ENCODE measurements at places on chromosomes 3 and 15.

DNA sequence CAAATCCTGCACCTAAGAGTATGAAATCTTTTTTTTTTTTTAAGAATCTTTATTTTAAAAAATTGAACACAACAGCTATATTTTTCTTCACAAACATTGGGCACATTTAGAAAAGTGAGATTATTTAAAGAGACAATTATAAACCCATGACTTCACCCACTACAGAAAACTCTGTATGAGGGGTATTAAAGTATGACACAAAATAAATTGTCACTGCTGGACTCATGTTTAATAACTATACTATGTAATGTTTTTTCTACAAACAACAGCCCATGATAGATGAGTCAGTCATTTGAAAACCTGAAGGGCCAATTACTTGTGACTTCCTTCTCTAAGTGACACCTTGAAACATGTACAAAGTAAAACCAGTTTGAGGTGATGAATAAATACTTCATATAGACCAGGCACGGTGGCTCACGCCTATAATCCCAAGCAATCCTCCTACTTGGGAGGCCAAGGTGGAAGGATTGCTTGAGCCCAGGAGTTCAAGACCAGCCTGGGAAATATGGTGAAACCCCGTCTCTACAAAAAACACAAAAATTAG lies 36.0 kb downstream of the AQR start:
- no peak for DNase-seq

- no peak for DNase-seq
These were observed 3.0 kb upstream of the SPG11 start for GRCh38 chr15:44666210-44667038.

GRCh38 chr3:10867384-10867783 lies 51.4 kb downstream of the SLC6A11 start:
- no peak for DNase-seq

- no peak for DNase-seq
These were observed 293.6 kb upstream of the ICE2 start for GRCh38 chr15:60772395-60773120.

GRCh38 chr3:194844046-194844445 lies 158.4 kb downstream of the FAM43A start:
- DNase-seq = no peak

DNA sequence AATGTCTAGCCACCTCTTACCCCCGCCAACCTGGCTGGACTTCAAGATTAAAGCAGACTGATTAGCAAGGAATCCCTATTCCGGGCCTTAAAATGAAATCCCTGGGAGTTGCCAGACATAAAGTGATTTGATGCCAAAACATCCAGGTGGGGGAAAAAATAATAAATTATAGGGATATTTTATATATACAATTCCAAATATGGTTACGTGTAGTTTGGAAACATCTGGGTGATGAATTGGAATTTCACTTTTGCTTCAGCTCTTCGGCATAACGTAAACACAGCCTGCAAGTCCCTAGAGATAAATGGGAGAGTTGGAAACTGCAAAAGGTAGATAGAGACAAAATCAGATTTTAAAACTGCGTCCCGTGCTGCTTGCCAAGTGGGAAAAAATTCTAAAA lies 545.5 kb upstream of the MDFIC2 start:
- no peak for DNase-seq

DNA sequence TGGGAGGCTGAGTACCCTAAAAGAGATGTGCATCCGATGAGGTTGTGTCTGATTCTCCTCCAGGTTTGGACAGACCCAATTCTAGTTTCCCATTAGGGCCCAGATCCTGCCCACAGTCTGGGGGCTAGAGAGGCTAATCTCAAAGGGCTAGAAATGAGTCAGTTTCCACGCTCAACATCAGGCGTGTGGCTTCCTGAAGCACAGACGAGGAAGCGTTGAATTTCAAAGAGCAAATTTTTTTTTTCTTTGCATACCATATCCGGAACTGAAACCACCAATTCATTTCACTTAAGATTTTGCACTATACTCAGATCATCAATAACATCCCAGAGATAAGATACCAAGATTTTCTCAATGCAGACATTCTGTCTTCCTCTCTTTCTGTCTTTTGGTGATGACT lies 173.8 kb upstream of the BCL6 start:
- peak; percentile 26 for DNase-seq

GRCh38 chr3:172241405-172241804 lies 202.0 kb downstream of the FNDC3B start:
- DNase-seq = no peak

GRCh38 chr3:155377847-155378246 lies 84.4 kb upstream of the STRIT1 start:
- no peak for DNase-seq

GRCh38 chr3:197417911-197418618 lies 119.7 kb upstream of the DLG1 start:
- DNase-seq = no peak

- DNase-seq = no peak
These were observed 18.8 kb downstream of the GNB4 start for GRCh38 chr3:179432451-179432850.

DNA sequence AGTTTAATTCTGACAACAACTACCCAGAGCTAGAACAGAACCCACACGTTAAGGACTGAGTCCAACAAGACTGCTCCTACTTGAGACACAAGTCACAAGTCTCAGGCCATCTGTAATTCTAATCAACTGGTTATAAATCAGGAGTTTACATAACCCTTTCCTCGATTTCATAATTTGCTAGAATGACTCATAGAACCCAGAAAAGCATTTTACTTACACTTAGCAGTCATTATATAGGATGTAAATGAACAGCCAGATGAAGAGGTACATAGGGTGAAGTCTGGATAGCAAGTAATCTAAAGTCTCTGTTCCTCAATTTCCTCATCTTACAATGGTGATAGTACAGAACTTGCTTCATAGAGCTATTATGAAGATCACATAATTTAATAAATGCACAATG lies 1018.2 kb downstream of the DIPK2A start:
- no peak for DNase-seq

DNA sequence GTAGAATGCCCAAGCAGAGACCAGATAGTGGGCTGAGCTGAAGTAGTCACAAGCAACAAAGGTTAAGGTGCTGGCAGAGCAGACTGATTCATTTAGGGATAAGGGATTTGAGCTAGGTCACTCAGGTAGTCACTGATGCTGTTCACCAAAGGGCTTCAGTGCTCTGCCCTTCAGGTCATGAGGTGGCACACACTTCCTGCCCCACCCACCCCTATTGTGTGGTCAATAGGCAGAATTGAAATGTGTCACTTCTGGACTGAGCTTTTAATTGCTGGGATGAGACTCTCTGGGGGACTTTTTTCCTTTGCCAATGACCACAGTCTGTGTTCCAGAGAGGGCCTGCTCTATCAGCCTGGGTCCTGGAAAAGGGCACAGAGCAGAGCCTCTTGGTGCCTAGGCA lies 2.9 kb upstream of the DIS3L start:
- DNase-seq = no peak

DNA sequence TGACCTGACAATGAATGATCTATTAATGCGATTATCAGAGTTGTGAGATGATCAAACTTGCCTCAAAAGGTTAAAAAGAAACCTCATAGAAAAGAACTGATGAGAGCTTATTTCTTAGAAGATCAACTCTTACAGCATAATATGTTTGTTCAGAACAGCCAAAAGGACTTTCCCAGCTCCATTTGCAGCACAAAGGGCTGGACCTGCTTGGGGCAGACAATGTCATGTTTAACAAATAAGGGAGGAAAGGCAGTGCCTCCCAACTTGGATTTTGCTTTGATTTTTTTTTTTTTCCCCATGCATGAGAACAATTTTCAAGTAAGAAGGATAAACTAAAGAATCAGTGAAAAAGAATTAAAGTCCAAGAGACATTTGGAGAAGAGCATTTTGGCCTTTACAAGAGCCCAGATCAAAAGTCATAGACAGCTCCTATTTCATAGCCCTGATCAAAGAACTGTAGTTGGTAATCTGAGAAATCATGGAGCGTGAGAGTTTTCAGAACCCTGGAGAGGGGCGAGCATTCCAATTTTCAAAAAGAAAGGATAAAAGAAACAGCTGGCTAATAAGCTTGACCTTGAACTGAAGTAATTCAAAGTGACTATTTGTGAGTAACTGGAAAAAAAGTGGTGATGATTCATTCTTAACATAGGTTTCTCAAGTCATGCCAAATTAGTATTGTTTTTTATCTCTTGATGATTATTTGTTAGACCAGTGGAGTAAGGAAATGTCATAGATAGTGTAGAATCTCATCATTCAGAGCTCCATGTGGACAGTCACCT lies 136.0 kb upstream of the CFAP20DC start:
- no peak for DNase-seq
